ENCODE measurements at places on chromosomes 16 and 17.

GRCh38 chr16:90031186-90031930 lies 12.1 kb upstream of the DBNDD1 start:
- DNase-seq = no peak

DNA sequence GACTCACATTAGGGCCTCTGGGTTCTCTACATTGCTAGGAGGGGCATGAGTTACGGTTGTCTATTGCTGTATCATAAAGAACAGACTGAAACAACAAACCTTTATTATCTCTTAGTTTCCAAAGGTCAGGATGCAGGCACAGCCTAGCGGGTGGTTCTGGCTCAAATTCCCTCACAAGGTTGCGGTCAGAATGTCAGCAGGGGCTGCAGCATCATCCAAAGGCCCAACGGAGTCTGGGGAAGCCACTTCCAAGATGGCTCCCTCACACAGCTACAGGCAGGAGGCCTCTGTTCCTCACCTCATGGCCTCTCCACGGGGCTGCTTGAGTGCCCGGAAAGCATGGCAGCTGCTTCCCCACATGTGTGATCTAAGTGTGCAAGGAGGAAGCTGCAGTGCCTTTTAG lies 29.6 kb upstream of the ZFPM1 start:
- DNase-seq = no peak

DNA sequence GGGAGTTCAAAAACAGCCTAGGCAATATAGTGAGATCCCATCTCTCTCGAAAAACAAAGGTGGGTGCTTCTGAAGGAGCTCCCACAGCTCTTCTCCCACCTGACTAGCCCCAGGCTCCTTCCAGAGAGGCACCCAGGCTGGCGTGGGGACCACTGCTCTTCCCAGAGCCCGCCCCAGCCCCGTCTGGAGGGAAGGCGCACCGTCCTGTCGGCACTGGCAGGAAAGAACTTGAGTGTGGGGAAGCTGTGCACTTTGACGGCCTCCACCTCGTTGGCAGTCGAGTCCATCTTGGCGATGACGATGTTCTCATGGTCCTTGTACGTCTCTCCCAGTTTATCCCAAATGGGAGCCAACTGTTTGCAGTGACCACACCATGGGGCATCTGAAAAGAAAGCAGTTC lies 10.5 kb upstream of the PPP1R27 start:
- DNase-seq = no peak

DNA sequence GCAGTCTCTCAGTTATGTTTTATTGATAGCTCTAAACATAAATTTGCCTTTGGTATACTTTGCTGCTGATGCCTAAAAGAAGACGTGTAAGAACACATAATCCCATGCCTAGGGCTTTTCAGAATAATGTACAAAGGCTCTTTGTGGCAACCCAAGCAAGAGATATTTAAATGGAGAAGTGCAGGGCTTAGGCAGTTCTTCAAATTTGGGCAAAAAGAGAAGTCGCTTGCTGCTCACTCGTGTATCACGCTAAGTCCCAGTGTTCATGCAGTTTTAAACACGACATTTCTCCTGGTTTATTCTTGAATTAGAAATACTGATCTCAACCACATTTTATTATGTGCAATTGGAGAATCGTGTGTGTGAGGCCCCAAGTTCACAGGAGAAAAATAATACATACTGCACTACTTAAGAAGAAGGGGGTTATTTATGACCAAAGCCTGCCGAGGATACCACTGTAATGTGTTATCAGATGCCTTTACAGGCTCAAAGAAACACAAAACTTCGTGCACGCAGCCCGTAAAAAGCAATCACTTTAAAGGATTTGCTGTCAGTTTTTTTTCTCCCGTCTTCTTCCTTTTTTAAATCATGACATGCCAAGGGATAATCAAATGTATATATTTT lies 22.5 kb upstream of the IRX6 start:
- no peak for DNase-seq

DNA sequence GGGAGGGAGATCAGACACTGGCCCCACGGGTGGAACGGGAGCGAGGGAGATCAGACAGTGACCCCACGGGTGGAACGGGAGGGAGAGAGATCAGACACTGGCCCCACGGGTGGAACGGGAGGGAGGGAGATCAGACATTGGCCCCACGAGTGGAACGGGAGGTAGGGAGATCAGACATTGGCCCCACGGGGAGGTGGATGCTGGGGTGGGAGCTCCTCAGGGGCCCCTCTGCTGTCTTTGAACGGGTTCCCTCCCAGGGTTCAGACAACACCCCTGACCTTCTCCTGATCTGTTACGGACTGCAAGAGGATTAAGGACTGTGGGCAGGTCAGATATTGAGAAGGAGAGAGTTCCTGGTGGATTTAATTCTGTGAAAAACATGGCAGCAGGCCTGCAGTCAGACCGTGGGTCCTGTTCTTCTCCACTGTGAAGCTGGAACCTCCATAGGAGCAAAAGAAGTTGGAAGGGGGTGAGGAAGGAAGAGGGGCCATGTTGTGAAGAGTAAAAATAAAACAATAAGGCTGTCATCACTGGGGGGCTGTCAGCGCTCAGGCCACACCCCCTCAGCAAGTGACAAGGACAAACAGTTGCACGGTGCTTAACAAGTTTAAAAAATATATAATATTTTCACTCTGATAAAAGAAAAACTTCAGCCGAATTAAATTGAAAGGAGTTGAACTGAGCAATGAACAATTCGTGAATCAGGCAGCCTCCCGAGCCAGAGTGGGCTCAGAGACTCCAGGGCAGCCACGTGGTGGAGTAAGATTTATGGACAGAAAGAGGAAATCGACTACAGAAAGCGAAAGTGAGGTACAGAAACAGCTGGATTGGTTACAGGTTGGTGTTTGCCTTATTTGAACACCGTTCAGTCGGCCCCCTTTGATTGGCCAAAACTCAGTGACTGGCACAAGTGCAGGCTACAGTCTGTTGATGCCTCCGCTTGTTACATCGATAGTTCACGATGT lies 348.7 kb upstream of the TNRC6C start:
- DNase-seq = no peak

GRCh38 chr16:81925016-81925415 lies 86.3 kb downstream of the SDR42E1 start:
- no peak for DNase-seq

- no peak for DNase-seq
Measured at GRCh38 chr17:68794636-68795434, 160.4 kb downstream of the ABCA8 start.

DNA sequence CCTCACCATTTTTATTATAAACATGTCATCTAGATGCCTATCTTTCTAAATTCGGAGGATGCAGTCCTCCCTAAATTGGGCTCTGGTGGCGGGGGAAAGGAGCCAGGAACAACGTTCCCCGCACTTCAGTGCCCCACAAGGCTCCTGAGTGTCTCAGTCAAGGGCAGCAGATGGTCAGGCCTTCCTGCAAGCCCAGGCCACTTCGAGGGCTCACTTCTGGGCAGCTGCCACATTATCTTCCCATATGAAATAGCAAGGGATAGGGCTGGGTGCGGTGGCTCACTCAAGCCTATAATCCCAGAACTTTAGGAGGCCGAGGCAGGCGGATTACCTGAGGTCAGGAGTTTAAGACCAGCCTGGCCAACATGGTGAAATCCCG lies 32.3 kb downstream of the FBXO31 start:
- no peak for DNase-seq

GRCh38 chr17:41453066-41453465 lies 12.3 kb upstream of the KRT38 start:
- DNase-seq = no peak

GRCh38 chr16:70614208-70614951 lies 32.0 kb upstream of the IL34 start:
- DNase-seq = no peak

DNA sequence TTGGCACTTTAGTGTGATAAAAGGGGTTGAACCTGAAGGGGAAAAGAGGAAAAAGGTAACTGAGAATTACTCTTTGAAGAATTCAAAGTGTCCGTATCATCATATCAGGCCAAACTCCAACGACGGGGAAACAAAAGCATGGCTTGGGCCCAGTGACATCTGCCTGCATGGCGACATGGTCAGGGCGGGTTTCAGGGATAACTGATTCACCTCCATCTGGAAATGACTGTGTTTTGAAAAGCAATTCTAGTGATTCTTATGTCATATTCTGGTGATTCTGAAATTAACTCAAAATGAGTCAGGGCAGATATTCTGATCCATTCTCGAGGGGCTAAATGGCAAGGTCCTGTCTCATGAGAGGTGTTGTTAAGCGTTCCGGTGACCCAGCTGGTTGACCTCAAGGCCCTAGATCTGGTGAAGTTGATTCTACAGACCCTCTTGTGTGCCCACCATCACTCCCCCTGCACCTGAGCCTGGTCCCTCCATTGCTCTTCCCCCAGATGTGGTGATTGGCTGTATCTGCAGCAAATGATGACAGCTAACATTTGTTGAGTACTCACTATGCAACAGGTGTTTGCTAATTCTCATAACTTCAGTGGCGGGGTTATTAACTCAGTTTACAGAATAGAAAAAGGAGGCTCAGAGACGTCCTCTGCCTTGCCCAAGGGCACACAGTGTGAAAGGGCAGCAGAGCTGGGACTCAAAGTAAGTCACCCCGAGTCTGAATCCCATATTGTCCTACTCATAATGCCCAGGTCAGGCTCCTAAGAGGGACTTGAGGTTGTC lies 251.8 kb downstream of the MAF start:
- no peak for DNase-seq

- DNase-seq = no peak
Measured at GRCh38 chr16:60731329-60732050, 1304.7 kb downstream of the CDH8 start.

- DNase-seq = no peak
Measured at GRCh38 chr17:53134548-53134947, 688.2 kb upstream of the KIF2B start.

- no peak for DNase-seq
Measured at GRCh38 chr16:46857368-46857945, 26.5 kb upstream of the C16orf87 start.

- no peak for DNase-seq
Measured at GRCh38 chr16:49833796-49834530, 21.9 kb downstream of the ZNF423 start.

GRCh38 chr16:73054813-73055482 lies 7.0 kb upstream of the ZFHX3 start:
- DNase-seq = no peak

- DNase-seq = no peak
Measured at GRCh38 chr17:44409309-44410028, 20.0 kb upstream of the ITGA2B start.

- DNase-seq = peak; percentile 97
Measured at GRCh38 chr16:18801145-18801972, at the start of gene ARL6IP1. ARL6IP1 (minus strand) TSS chr16:18801549; CDS start chr16:18801466, 83 bp downstream.

GRCh38 chr17:81470944-81471817 lies 41.4 kb downstream of the ACTG1 start:
- DNase-seq = no peak

- no peak for DNase-seq
Measured at GRCh38 chr17:64216338-64217248, 46.5 kb downstream of the TEX2 start.

- DNase-seq = no peak
Measured at GRCh38 chr16:19135201-19135842, 21.6 kb downstream of the ITPRIPL2 start.

GRCh38 chr17:76775021-76775600 lies 37.2 kb downstream of the MFSD11 start:
- DNase-seq = no peak

GRCh38 chr16:63038397-63039106 lies 1002.3 kb upstream of the CDH8 start:
- no peak for DNase-seq

DNA sequence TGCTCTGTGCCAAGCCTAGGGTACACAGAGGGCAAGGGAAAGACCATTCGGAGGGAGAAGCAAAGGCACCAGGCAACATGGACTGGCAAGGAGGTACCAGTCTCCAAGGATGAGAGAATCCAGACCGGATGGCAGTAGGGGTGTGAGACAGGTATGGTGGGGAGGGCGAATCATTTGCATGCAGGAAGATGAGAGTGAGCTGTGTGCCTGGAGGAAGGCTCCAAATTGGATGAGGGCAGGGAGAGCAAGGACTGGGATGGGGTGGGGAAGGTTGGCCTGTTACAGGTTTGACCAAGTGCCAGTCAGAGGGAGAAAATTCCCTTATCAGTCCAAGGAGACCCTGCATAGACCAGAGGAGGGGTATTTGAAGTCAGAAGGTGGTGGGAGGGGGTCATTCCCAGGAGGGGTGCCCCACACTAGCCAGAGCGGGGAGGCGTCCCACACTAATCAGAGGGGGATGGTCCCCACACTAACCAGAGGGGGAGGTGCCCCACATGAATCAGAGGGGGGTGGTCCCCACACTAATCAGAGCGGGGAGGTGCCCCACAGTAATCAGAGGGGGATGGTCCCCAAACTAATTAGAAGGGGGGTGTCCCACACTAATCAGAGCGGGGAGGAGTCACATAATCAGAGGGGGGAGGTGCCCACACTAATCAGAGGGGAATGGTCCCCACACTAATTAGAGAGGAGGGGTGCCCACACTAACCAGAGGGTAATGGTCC lies 737 bp downstream of the CANT1 start:
- DNase-seq = no peak

- DNase-seq = no peak
Measured at GRCh38 chr17:75404731-75405364, 630 bp downstream of the GRB2 start.

GRCh38 chr17:57513569-57513968 lies 231.5 kb downstream of the CCDC182 start:
- no peak for DNase-seq

DNA sequence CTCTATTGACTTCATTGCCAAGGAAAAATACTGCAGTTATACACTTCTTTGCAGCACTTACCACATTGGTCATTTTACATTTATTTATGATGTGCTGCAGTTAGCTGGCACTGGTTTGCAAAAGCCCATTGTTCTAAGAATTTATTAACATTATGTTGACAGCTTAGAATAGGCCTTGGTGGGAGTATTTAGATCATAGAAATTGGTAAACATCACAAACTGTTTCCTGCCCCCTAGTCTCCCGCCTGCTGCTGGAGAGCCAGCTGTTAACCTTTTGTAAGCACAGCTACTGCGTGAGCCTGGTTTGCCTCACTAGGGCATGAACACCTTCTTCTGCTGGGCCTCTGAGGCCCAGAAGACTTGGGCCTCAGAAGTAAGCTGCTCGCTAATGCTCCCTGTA lies 651.4 kb upstream of the GOT2 start:
- DNase-seq = no peak

DNA sequence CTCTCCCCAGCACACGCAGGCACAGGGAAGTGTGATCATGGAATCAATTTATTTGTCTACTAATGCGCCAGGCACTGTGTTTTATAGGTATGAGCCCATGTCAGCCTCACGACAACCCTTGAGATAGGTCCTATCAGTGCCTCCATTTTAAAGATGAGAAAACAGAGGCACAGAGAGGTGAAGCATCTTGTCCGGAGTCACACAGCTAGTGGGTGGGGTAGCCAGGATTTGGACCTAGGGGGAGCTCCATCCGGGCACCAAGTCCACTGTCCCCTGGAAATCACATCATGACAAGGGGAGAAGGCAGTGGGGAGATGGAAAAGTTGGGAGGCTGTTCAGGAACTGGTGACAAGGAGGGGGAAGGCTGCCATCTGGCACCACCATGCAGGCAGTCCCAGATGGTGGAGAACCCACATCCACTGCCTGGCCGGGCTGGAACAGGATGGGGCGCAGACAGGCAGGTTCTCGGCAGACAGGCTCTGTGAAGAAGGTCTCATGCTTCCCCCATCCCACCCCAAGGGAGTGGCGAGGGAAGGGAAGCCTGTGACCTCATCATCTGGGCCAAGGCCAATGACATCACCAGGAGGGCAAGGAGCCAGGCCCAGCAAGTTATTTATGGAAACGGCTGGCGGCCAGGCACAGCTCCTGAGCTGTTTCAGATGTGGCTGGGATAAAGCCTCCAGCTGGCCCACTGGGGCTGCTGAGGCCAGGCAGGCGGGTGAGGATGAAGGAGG lies 126.0 kb upstream of the SDK2 start:
- peak; percentile 21 for DNase-seq

All from keratinocyte (primary cell).